Hematopoietic multipotent progenitor cell treated with erythropoietin and hydrocortisone succinate and interleukin-3 and kit ligand, for 17 days (in vitro differentiated cells): ENCODE measurements at places on chromosomes 1 and 21.
A peak's percentile ranks its signal among the peaks of the same experiment; 100 is the strongest.

DNA sequence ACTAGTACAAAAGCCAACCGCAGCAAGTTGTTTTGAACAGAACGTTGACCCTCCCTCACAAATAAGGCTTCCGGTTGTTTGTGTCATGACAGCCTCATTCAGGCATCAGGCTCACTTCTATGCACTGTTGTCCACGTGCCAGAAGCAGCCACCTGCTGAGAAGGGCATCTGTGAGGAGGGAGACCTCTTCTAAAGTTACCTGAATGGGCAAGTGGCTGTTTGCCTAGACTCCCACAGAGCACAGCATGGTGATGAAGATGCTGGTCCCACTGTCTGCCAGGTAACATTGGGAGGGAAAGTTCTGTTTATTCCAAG lies 176.1 kb downstream of the CLIC6 start:
- no peak for DNase-seq

DNA sequence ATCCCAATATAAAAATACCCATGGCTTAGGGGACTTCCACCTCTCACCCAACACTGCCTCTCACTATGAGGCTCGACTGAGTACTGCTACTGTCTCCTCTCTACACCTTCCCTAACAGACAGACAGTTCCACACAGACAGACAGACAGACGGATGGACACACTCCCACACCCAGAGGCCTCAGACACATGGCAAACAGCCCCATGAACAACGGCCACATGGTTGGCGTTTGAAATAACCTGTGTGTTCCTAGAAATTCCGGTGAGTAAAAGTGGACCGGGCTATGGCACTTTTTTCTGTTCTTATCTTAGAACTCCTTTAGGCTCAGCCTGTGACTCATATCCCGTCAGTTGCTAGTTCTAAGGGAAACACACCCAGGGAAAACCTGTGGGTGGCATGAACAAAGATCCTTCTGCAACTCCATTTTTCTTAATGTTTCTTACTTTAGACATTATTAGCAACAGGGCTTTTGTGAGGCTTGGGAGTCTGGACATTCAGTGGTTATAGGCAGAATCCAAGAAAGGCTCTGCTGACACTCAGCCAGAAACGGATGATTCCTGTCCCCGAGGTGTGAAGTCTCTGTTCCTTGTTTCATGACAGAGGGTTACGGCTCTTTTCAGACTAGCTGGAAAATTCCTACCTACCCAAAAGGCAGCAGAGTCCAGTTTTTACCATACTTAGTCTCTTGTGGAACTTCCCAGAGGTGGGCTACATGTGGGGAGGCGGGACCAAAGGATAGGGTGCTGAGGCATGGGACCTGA lies 90.5 kb upstream of the TLR5 start:
- no peak for DNase-seq

- peak; percentile 64 for DNase-seq
Observed at GRCh38 chr21:36630485-36631206, 68.3 kb upstream of the SIM2 start.

DNA sequence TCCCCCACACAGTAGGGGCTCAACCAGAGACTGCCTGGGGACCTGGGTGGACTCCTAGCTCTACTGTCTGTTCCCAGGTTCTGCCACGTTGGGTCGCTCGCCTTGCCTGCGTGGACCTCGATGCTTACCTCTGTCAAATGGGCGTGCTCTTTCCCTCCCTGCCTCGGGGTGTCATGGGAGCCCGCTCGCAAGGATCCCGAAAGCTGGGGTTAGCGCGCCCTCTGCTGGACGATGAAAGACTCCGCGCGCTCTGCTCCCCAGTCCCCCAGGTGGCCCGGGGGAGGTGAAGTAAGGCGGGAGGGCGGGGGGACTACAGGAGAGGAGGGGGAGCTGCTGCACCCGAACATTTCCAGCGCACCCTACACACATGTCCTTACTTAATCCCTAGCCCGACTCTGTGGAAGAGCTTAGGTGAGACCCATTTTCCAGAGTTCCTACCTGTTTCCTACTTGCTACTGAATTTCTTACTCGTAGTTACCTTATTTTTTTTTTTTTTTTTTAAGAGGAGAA lies 2.3 kb upstream of the BSND start:
- DNase-seq = peak; percentile 67

GRCh38 chr21:25501462-25501861 lies 105.8 kb downstream of the MRPL39 start:
- no peak for DNase-seq

GRCh38 chr1:201154389-201155165 lies at the start of gene TMEM9:
TMEM9 (minus strand) TSS chr1:201154474; CDS start chr1:201153923, 551 bp downstream.
- peak; percentile 97 for DNase-seq

DNA sequence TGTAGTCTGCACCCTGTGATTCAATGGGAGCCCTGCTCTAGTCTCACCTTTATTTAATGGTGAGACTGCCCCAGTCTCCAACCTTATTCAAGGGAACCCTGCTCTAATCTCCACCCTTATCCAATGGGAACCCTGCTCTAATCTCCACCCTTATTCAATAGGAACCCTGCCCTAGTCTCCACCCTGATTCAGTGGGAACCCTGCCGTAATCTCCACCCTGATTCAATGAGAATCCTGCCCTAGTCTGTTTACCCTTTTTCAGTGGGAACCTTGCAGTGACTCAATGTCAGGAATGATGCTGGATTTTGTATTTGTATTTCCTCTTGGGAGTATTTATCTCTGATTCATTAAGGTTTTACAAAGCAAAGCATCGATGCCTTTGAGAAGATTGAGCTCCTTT lies 39.5 kb downstream of the TRPM2 start:
- DNase-seq = no peak

- DNase-seq = no peak
Observed at GRCh38 chr1:8430476-8430875, 112.6 kb downstream of the SLC45A1 start.

- DNase-seq = no peak
Observed at GRCh38 chr1:226633541-226634165, 85.1 kb downstream of the STUM start.

DNA sequence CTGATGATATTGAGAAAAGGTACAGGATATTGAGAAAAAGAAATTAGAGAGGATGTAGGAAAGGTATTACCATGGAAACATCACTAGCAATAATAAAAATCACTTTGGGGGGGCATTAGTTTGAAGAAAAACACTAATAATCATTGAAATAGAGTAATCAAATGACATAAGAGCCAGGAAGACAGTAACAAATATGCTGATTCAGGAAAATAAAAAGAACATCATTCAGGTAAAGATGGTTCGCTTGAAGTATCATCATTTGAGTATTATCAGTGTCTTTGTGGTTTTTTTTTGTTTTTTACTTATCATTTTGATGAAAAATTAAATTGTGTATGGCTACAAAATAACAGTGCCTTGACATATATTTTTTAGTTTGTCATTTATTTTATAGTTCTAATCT lies 164.5 kb downstream of the IFI44 start:
- DNase-seq = no peak

- no peak for DNase-seq
Observed at GRCh38 chr1:90707363-90707710, 9.8 kb downstream of the BARHL2 start.

DNA sequence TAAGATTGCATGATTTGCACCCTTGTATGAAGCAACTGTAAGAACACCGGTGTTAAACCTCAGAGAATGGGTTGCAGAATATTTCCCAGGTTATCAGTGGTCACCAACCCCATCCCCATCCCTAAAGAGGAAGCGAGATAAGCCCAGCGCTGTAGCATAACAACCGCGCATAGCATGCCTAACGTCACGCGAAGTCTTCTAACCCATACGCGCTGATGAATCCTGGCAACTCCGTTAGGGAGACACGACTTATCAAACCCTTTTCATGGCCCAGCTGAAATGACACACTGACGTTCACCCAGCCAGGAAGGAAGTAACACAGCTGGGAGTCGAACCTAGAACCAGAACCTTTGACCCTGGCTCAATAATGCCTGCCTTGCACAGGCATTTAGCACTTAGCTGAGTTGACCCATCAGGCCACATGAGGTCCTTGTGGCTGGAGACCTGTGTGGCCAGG lies 24.2 kb downstream of the TMEM51 start:
- no peak for DNase-seq

DNA sequence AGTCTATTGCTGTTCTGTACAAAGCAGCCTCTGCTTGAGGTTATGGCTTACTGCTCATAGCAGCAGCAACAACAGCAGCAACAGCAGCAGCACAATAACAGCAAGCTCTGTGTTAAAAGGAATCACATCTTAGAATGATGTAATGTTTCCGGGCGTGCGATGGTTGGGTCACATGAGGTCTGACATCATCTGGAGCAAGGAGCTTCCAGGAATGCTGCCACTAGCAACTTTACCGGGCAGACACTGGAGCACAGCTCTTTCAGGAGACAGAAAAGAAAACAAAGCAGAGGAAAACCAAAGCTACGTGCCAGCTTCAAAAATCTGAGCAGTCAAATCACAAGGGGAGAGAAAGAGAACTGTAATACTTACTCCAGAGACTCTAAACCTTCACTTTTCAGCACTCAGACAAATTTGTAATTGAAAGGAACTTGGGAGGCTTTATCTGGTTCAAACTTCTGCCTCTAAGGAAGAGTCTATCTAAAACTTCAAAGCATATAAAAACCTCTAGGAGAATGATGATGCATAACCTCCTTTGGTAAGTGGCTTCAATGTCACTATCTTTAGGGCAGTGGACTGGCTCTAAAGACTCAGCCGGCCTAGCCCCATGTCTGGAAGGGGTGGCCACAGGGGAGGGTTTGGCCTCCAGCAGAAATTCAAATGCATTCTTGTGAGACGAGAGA lies 28.3 kb upstream of the RAB3GAP2 start:
- no peak for DNase-seq
